ENCODE measurements at places on chromosomes 13 and 19.

- DNase-seq: no peak
These were observed 307.4 kb downstream of the KLF5 start for GRCh38 chr13:73366241-73366640.

DNA sequence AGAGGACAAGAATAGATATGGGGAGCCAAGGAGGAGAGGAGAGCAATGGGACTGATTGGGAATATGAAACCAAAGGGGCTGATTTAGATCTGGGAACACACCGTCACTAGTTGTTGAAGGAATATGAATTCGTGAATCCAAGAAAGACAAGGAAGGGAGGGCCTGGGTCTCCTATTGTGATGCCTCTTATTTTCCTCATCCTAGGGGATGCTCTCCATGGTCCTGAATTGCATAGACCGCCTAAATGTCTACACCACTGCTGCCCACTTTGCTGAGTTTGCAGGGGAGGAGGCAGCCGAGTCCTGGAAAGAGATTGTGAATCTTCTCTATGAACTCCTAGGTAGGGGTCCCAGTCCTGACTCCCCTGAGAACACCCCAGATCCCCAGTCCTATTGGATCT, 21.5 kb downstream of the RYR1 start:
- DNase-seq: no peak

GRCh38 chr13:49444524-49445395, 686 bp downstream of the SETDB2 start:
- peak; percentile 95 for DNase-seq

DNA sequence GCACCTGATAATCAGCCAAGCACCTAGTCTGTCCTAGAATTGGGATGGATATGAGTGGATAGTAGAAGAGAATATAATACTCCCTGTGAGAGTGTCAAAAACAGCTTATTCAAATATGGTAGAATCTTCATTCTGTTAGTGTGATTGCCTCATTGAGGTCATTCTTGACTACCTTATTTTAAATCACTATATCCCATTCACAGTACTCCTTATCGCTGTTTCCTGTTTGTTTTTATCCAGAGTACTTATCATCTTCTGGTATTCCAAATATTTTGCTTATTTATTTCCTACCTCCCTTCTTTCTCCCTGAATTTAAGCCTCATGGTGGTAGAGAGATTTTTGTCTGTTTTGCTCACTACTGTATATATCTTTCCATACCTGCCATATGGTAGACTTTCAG, 9.9 kb downstream of the NDFIP2 start:
- no peak for DNase-seq

GRCh38 chr19:50710094-50710493, 9.5 kb downstream of the SHANK1 start:
- no peak for DNase-seq

Measured in inflammatory macrophage treated with lipopolysaccharide for 4 hours (primary cell).